ENCODE measurements at places on chromosomes 5 and 9.

DNA sequence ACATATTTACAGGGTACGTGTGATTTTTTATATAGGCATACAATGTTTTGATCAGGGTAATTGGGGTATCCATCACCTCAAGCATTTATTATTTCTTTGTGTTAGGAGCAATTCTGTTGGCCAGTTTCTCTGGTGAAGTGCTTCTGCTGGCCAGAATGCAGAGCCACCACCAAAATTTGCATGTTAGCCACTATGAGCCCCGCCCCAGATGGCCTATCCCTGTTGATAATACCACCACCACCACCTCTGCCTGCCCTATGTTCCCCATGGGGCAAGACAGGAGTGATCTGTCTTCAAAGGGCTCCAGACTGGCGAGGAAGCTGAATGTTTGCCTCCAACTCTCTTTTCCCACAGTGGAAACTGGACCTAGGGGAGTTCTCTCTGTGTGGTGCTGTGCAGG lies 26.0 kb upstream of the JAK2 start:
- peak; percentile 26 for DNase-seq

DNA sequence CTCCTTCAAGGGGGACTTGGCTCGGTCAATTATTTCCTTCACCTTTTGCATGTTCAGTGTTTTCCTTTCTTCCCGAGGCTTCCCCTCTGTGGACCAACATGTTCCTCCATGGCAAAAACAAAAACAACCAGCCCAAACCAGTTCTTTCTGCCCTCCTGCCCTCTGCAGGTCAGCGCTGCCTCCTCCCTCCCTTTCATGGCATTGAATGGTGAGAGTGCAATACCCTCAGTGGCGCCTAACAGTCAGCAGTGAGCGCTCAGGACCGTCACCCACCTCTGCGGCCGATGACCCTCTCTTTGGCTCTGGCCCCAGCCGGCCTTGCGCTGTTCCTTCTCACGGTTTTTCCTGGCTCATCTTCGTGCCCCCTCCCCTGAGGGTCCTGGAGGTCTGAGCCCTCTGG lies 34.4 kb upstream of the GNE start:
- DNase-seq: no peak

DNA sequence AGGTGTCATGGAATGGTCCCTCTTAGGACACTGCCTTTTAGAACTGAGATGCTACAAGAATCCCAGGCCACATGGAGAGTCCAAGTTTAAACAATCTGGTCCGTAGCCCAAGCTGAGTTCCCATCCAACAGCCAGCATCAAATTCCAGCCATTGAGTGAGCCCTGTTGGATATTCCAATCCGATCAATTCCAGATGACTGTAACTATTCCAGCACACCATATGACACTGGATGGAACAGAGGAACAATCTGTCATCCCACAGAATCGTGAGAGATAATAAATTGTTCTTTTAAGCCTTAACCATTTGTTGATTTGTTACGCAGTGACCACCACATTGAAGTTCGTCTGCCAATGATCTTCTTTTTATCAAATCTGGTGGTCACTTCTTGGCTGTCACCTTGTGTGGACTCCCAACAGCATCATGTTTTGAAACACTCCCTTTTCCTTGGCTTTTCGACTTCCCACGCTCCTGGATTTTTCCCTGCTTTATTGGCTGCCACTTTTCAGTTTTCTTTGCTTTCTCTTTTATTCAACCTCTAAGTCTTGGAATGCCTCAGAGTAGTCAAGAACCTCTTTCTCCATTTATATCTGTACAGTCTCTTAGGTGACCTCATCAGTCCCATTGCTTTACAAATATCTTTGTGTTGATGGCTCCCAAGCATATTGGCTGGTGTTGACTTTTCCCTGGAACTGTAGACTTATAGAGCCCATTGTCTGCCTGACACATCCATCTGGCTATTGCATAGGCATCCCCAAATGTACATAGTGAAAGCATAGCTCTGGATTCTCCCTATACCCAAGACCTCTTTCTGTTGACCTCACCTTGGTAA lies 46.1 kb downstream of the TNFSF15 start:
- no peak for DNase-seq

DNA sequence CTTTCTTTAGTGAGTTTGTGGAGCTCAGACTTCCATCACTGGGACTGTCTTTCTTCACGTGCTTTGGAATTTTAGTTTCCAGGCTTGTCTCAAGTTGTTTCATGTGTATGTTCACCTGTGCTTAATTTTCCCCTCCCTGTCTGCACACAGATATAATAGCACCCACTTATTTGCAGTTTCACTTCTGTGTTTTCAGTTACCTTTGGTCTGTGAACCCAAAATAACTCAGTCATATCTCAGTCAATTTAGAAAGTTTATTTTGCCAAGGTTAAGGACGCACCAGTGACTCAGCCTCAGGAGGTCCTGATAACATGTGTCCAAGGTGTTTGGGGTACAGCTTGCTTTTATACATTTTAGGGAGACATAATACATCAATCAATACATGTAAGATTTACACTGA lies 330.4 kb downstream of the ICE1 start:
- no peak for DNase-seq

- no peak for DNase-seq
Measured at GRCh38 chr5:43571237-43571636, 14.4 kb upstream of the PAIP1 start.

DNA sequence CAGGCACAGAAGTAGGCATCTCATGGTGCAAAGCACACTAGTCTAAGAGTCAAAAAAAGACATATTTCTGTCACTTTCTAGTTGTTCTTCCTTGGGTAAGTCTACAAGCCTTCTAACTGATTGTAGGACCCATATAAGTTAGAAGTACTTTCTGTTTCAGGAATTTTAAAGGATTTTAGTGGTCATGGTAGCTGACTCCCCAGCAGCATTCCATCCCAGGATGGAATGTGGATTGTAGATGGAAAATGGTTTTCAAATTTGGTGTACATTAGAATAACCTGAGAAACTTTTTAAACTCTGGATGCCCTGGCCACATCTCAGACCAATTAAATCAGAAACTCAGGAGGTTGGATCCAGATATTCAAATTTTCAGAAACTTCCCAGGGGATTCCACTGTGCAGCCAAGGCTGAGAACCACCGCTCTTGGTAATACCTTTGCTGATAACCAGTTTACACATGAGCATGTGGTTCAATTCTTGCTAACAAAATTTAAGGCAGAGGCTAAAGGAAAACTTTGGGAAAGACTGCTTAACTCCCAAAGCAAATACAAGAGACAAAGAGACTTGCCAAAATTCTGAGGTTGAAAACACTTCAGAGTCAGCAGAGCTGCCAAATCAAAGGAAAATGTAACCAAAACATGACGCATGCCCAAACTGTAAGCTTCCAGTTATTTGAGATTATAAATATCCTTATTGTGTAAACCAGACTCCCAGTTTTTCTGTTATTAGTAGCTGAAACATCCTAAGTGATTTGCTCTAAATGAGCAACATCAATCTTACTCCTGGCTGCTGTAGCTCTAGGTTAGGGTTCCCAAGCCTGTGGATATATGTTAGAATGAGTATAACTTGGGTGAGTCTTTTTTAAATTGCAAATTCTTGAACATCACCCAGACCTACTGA lies 145.4 kb upstream of the MTAP start:
- no peak for DNase-seq

- no peak for DNase-seq
Measured at GRCh38 chr9:86187121-86187520, 72.3 kb downstream of the C9orf153 start.

GRCh38 chr5:14849516-14850294 lies 21.9 kb downstream of the ANKH start:
- DNase-seq: no peak

- peak; percentile 91 for DNase-seq
Measured at GRCh38 chr9:78035383-78035993, 3.9 kb upstream of the GNAQ start.

All from hematopoietic multipotent progenitor cell treated with erythropoietin and hydrocortisone succinate and interleukin-3 and kit ligand, for 8 days (in vitro differentiated cells).